ENCODE measurements at places on chromosomes 3 and 15. TPM values are rescaled to one million over a fixed set of nuclear protein-coding genes. Genes with fewer than 3 reads are reported as not detected.

DNA sequence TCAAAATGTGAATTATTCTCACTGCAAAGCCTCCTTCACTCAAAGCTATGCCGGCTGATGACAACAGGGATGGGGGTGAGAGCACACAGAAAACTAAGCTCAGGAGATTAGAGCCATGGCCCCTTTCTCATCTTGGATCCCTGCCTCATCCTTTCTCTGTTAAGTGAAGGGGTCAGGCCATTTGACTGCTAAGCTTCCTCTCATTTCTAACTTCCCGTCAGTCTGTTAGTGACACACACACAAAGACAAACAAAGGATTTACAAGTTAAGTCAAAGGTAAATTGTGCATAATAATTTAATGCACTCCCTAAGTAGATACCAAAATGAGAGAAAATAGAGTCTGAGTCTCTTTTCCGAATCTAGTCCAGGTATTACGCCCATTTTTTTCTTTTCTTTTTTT, 1.2 kb downstream of the SS18L2 start:
- no peak for DNase-seq

DNA sequence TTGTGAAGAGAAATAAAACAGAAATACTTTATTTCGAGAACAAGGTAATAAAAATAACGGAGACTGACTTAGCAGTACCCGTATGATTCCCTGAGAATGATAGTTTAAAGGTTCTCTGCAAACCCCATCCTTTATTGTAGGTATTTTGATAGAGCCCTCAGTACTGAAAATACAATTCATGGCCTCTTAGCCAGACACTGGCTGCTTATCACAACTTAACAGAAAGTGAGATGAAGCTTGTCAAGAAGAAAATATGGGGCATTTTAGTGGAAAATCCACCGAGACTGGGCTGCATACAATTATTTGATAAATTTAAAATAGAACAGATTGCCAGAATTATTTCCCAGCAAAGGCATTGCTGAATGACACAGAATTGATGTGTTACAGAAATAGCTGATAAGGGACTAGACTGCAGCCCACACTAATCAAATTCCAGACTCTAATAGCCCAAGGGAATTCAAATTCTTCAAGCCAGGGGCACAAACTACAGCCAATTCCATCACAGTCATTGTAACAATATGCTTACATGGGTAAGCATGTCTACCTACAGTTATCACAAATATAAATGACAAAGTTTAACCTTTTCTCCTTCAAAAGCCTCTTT, 521.9 kb downstream of the PLOD2 start:
- no peak for DNase-seq

DNA sequence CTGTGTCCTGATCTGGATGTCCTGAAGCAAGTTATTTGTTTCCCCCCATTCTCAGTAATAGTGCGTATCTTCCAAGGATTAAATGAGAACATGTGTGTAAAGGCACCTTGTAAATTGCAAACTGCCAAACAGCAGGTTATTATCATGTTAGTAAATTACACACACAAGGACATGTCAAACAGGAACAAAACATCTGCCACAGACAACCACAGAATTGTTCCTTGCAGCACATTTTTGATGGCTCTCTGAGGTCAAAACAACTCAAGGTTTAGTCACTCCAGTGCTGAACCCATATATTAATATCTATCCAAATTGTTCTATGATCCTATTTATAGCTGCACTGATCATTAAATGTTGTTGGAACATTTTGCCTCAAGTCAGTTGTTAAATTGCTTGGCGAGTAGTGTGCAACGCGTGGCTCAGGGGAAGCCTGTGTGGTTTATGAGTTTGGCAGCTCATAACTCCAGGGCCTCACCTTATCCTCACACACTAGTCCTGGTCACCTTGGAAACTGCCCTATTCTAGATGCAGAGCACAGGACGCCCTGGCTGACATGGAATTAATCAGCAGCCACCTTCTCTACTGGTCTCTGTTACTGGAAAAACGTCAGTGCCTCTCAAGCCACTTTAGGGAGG, 46.3 kb upstream of the CDV3 start:
- no peak for DNase-seq

DNA sequence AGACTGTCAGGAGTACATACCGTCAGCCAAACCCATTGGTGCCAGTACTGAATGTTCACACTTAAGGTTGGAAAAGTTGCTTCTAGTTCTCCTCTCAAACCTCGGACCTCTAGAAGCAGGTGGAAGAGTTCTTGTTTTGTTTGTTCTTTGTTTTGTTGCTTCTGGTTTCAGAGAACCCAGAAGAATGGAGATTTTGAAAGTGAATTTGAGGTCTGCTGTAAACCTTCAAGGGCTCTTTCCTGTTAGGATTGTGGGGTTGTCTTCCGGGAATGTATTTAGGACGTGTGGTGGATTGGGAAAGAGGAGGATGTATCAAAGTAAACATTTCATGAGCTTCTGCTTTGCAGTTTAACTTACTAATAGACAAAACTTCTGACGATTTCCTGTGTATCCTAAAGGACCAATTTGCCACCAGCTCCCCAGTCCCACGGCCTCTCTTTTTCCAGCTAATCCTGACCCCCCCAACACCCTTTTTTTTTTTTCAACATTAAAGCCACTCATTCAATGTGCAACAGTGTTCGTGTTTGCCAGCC, 50.3 kb downstream of the FILIP1L start:
- peak; percentile 40 for DNase-seq

DNA sequence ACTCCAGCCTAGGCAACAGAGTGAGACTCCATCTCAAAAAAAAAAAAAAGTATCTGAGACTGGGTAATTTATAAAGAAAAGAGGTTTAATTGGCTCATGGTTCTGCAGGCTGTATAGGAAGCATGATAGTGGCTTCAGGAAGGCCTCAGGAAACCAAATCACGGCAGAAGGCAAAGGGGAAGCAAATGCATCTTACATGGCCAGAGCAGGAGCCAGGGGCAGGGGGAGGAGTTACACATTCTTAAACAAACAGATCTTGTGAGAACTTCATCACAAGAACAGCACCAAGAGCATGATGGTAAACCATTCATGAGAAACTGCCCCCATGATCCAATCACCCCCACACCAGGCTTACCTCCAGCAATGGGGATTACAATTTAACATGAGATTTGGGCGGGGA, 37.2 kb downstream of the ACAP2 start:
- DNase-seq = no peak

The SERPINI2 gene
- total RNA-seq = not detected

GRCh38 chr3:98695796-98696195, 67.3 kb upstream of the ST3GAL6 start:
- no peak for DNase-seq

DNA sequence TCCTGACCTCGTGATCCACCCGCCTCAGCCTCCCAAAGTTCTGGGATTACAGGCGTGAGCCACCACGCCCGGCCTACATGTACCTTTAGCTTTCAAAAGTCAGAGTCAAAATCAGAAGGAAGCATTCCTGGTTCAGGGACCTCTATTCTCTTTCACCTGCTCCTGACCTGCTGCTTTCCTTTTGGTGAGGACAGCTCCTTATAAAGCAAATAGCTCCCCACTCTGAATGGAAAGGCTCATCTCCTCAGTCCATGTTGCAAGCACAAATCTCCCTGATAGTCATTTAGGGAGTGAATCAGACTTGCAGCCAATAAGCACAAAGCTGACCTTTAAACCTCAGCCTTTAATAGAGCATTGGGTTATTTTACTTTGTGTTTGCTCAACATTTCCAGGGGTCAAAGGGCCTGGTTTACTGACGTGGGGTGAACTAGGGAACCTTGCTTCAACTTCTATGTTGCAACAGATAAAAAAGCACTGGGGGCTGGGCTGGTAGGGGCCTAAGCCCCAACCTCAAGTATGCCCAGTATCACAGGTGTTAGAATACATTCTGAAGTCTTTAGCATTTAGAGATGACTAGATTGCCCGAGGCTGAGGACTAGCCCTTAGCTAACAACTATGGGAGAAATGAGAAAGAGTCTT, 43.1 kb downstream of the THRB start:
- DNase-seq = no peak

DNA sequence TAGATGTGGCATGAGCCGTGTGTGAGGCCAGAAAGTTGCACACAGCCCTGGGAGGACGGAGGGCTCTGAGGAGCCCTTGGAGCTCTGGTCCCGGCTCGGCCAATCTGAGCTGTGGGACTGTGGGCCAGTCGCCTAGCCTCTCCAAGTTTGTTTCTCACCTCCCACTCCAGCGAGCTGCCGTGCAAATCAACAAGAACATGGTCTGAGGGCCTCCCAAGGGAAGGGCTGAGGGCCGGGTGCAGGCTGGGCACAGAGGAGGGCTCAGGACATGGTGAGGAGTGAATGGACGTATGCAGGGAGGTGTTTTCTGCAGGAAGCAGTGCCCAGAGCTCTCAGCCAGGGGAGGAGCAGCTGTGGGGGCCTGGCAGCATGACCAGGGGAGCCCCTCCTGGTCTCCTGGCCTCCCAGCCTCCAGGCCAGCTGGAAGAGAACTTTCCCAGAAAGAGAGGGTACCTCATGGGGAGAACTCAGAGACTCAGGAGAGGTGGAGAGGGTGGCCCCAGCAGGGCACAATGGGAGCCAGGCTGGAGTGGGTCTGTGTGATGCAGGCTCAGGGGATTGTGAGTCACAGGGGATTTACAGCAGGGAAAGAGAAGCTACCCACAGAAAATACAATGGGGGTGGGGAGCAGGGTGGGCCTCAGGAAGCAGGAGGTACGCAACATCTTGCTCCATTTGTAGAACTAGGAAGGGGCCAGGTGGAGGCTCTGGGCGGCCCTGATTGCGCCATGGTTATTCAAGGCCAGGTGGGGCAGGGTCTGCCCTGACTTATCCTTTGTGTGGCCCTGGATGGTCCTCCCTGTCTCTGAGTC, 24.8 kb downstream of the PSTPIP1 start:
- DNase-seq = peak; percentile 66

- DNase-seq = peak; percentile 21
These were observed 10.9 kb downstream of the APH1B start for GRCh38 chr15:63288342-63288741.

GRCh38 chr3:64221571-64222257, 3.6 kb downstream of the PRICKLE2 start:
- no peak for DNase-seq

DNA sequence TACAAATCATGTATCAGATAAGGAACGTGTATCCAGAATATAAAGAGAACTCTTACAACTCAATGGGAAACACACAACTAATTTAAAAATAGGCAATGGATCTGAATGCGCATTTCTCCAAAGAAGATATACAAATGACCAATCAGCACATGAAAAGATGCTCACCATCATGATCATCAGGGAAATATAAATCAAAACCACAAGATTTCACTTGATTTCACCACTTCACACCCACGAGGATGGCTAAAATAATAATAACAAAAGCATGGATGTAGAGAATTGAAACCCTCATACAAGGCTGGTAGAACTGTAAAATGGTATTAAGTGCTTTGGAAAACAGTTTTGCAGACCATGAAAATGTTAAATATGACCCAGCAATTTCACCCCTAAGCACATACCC, 26.7 kb upstream of the SLC12A8 start:
- no peak for DNase-seq

GRCh38 chr3:52852419-52852818, 17.6 kb upstream of the MUSTN1 start:
- DNase-seq = no peak

GRCh38 chr15:57319226-57319918, 56.9 kb upstream of the CGNL1 start:
- DNase-seq = no peak

GRCh38 chr3:45112939-45113338, 33.2 kb downstream of the CDCP1 start:
- DNase-seq = no peak

DNA sequence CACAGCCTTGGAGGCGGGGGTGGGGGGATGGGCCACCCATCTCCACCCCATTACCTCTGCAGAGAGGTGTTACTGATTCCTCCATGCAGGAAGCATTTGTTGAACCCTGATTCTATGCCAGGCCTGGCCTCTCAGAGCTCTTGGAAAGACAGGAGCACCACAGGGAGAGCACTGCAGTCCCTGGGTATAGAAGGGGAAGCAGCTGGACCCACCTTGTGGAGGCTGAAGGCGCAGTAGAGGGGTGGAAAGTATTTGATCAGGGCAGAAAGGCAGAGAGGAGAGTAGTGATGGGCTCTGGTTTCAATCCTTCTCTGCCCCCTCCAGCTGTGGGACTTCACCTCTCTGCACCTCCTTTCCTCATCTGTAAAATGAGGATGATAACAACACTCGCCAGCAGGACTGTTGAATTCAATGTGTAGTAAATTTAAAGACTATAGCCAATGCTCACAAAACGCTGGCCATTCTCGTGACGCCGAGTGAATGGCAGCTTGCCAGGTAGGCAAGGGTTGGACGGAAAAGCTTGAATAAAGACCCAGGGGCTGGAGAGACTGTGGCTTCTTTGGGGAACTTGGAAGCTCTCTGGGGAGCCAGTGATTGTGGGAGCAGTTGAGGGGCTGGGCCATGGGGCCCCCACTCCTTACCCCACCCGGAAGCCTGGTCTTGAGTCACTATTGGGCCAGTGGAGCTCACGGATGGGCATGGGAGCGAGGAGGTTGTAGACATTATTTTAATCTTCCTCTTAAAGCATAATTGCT, 8.0 kb upstream of the CCDC33 start:
- DNase-seq = no peak

Data from HT1080 (cell line).